ENCODE measurements at places on chromosomes 2 and 18.

DNA sequence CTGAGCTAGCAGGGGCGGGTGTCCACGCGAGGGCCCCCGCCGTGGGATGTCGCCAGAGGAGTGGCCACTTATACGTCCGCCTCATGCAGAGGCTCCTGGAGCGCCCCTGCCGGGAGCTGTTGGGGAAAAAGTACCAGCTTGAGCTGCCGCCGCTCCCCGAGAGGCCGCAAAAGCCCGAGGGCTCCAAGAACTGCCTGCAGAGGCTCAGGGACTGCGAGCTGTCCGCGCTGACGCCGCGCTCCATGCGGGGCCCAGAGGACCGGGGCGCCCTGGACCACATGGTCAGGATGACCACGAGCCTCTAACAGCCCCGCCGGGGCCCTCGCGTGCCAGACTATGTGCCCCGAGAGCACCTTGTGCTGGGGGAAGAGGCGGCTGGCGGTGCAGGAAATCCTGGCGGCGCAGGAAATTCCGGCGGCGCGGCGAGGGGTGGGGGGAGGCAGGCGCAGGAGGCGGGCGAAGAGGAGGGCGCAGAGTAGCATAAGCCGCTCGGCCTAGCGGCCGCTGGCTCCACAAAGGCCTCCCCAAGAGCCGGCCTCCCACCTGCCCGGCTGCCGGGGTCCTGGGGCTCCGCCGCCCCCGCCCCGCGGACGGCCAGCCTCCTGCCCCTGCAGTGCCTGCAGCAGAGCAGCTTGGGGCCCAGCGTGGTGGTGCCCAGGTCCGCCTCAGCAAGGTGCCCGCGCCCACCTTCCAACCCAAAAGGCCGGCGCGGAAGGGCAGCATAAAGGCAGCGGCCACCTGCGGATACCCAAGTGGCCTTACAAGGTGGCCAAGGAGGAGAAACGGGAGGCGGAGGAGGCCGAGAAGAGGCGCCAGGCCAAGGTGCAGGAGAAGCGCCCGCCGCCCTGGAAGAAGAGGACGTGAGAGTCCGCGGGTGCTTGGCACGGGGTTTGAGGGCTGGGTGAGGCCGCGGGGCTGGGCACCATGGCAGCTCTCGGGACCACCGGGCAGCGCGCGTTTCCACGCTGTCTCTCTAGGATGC is 42.1 kb upstream of the TRIM43B start:
- DNase-seq, result peak; percentile 86

DNA sequence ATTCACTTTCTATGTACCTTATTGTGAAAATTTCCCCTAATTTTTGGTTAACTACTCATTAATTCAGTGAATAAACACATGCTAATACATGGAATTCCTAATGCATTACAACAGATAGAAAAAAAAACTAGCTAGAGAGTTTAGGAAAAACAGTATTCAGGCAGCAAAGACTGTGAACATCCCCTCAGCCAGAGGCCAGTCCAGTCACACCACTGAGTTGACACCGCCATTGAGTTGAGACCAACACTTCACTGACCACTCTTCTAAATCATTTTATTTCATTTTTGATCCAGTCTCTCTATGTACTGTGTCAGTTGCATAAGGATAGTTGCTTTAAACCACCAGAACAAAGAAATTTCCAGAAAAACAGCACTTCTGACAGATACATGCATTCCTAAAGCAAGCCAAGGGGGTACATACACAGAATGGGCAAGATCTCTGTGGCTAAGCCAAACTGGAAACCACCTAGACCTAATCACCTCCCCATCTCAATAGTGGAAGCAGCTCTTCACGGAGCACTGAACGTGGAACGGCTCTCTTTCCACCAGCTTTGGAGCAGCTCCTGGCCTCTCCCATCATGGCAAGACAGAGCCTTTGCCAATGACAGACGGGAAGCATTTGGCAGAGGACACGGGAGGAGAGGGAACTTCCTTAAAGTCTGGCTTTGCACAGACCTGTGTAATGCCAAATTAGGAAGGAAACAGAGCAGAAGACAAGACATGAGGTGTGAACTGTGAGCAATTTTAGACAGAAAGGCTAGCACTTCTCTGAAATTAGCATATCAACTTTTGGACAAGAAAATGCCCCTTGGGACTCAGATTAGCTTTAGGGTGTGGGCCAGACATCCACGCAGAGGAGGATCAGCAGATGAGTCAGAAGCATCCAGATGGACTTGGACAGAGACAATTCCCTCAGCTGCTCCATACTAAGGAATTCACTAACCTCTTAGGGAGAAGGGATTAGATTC is 36.4 kb downstream of the CACNB4 start:
- DNase-seq, result no peak

DNA sequence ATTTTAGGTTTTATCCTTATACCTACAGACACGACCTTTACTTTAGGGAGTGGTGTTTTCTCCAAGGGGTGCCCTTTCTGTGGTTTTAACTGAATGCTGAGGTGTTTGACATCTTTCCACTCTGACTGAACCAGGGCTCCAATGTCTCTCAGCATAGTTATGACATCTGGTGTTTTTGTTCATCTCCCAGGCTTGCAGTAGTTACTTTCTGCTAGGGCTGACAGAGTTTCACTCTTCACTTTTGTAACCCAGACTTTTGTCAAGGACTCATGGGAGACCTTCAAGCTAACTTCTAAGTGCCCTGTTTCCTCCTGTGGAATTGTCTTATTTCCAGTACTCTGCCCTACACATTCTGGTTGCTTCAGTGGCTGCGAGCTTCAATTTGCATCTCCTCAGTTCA is 103.1 kb downstream of the CCDC85A start:
- DNase-seq, result no peak

DNA sequence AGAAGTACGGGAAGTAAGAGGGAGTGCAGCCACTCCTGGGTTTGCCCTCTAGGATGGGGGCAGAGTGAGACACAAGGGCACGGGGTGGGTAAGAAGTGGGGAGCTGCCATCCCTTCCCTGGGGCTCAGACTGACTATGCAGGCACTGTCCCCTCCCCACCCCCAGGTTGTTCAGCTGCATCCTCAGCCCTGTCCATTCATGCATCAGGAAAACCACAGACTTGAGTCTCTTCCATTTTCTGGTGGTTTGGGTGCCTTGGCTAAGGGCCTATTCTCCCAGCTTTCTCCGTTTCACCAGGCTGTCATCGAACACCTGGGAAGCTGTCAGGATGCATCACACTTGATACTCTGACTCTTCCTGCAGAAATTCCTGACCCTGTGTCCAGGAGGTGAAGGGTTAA is 111.9 kb downstream of the TFCP2L1 start:
- no peak for DNase-seq

DNA sequence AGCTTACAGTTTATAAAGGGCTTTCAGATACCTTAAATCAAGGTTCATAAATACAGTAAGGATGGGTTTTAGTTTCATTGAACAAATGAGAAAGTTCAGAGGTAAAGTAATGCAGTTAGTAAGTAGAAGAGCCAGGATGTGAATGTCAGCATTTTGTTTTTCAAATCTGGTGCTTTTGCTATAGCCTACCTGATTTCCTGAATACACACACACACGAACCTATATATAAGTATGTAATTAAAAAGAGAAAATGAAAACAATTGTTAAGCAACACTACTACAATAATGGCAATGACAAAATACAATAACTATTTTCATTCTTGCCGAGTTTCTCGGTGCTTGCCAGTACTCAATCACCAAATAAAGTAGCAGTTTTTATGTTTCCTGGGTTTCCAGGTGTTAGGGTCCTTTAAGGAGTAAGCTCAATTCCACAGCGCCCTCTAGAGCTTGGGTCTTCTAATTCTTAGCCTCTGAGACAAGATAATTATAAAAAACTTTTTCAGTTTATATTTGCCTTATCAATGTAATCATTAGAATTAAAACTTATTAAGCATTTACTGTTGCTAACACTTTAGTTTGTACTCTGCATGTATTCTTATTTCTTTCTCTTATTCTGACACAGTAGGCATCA is 512.9 kb upstream of the ACVR2A start:
- no peak for DNase-seq

DNA sequence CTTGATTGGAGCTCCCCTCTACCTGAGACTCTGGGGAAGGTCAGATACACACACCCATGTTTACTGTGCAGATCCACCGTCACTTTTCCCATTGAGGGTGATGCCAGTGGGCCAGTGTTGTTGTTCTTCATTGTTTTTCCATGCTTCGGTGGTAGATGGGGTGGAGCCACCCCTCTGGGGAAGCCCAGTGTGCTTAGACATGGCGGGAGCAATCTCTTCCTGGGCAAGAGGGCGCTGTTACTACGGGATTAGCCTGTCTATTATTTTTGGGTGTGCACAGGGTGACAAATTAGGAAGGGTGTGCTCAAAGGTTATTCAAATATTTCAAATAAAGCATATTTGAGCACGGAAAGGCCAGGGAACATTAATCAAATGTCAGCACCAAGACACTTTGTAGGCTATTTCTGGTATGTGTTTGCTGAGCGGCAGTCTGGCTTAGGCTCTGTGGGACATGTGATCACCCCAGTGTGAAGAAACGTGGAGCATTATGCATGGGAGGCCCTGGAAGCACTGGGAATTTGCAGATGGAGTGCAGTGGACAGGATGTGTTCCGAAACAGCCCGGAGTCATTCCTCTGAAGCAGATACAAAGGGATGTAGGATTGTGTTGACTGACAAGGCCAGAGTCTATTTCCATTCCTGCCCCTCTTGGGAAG is 34.8 kb upstream of the SMIM21 start:
- peak; percentile 42 for DNase-seq

- no peak for DNase-seq
These were observed 108.1 kb downstream of the TRIB2 start for GRCh38 chr2:12824778-12825379.

GRCh38 chr2:47389692-47390091 is 13.3 kb upstream of the MSH2 start:
- no peak for DNase-seq

DNA sequence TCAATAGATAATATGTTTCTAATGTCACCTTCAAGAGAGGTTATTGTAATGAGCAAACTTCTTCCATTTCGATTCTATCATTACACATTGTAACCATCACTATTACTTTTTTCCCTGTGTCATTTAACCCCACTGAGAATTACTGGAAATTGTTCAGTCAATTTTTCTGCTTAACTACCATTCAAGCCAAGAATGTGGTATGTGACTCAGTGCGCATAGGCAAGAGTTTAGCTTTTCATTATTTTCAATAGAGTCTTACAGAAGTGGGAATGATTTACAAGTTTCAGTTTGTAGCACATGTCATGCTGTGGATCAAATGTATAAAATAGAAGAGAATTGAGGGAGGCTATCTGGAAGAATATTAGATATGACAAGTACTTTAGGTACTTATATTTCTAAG is 34.3 kb upstream of the PIEZO2 start:
- no peak for DNase-seq

DNA sequence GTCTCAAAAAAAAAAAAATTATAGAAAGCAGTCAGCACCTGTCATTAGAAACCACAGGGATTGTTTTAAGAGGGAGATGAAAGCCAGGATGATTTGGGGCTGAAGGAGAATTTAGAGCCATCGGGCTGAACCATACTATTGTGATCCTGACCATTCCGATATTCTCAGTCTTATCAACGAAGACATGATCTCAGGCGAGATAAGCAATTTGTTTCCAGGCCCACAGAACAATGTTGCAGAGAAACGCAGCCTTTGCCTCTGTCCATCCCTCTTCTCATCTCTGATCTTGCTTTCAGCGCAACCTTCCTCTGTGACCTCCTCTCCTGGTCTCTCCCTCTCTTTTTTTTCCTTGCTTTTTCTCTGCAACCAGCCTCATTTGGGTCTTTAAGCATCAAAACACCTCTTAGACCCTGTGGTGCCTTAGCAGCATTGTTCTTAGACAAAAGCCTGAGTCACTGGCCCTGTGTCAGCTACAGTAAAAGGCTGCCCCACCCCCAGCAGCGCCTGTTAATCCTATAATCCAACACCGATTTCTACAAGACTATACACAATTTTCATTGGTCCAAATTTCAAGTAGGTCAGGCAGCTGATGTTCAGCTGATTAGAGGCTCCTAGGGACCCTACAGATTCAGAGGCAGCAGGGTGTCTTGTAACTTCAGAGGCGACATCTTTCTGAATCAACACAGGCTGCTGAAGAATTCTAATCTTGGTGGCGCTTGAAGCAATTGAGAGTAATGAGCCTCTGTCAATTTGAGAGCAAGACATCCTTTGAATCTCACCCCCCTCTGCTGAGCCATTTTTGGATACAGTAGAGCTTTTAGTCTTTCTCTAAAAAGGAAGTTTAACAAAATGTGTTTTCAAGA is 206.0 kb downstream of the NCK2 start:
- no peak for DNase-seq

GRCh38 chr2:130963196-130963848 is 126.6 kb downstream of the ARHGEF4 start:
- DNase-seq, result peak; percentile 29

DNA sequence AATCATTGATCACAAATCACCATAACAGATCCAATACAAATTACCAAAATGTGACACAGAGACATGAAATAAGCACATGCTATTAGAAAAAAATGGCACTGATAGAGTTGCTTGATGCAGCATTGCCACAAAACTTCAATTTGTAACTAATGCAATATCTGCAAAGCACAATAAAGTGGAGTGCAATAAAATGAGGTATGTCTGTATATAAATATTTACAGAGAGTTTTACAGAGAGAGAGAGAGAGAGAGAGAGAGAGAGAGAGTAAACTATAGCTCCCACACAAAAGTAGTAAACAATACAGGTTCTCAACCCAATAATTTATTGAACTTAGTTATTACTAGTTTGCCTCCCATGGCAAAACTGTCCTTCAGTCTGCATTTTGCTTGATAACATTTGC is 1807.0 kb downstream of the SUCLG1 start:
- DNase-seq, result no peak

DNA sequence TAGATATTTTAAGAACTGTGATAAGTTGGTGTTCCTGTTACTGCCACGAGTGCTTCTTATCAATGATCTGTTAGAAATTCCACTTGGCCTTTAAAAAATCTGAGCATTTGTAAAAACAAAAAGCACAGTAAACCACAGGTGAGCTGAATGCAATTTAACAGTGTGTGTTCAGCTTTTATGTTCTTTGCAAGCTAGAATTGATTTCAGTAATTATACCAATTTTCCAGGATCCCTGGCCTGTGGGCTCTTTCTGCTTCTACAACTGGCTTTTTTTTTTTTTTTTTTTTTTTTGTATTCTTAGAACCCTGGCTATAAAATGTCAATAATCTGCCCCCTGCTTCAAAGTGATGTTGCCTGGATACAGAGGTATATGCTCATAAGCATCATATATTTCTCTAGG is 548.5 kb upstream of the SLC8A1 start:
- no peak for DNase-seq

- no peak for DNase-seq
These were observed 71.7 kb upstream of the RBMS1 start for GRCh38 chr2:160565099-160565845.

DNA sequence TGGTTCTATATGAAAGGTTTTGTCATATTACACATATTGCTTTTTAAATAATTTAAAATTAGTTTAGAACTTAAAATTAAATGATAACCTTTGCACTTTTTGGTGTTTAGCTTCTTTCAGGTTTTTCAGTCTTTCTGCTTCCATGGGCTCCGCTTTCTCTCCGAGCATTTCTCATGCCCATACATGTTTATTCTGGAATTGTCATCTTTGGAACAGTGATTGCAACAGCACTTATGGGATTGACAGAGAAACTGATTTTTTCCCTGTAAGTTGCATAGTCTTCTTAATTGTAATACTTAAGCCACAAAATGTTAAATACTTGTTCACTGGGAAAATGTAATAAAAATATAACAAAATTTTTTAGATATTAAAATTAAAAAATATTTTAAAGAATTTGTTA is 31.0 kb downstream of the CYBRD1 start:
- no peak for DNase-seq

- no peak for DNase-seq
These were observed 325.4 kb downstream of the ZNF804A start for GRCh38 chr2:184923751-184924150.

Measured in lung (tissue), 17 donors.